Fibroblast of skin of left quadriceps (primary cell): ENCODE measurements at places on chromosomes 11 and 22.
A peak's percentile ranks its signal among the peaks of the same experiment; 100 is the strongest.

DNA sequence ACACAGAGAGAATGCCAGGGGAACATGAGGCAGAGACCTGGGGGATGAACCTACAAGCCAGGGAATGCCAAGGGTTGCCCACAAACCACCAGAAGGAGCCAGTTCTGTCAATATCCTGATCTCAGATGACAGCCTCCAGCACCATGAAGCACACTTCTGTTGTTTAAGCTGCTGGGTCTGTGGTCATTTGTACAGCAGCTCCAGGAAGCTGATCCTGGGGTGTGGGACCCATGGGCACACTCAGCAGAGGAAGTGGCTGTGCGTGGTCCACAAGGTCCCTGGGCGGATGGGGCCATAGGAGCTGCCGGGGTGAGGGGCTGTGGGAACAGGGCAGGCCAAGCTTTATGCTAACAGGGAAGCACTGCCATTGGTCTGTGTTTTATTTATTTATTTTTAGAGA is 12.1 kb downstream of the PPM1F start:
- no peak for DNase-seq

- DNase-seq = no peak
Observed at GRCh38 chr11:90737444-90738050, 514.7 kb upstream of the CHORDC1 start.

GRCh38 chr22:23574877-23575276 is 5.2 kb downstream of the IGLL1 start:
- DNase-seq = no peak

DNA sequence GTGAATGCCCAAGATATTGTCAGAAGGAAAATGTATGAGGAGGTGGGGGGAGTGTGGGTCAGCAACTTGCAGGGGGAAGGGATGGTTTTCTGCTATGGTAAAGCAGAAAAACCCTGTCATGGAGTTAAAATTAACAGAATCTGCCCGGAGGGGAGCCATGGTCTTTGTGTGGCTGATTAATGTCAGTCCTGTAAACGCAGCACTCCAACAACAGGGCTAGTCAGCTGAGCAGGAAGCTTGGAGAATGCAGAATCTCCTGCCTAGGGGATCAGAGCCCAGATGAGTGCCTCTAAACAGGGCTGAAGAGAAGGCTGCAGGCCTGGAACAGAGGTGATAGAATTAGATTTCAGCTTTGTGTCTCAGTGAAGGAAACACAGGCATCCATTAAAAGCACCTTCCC is 140.9 kb upstream of the MTNR1B start:
- DNase-seq = no peak

- DNase-seq = no peak
Observed at GRCh38 chr11:75270896-75271418, 30.4 kb downstream of the TPBGL start.

DNA sequence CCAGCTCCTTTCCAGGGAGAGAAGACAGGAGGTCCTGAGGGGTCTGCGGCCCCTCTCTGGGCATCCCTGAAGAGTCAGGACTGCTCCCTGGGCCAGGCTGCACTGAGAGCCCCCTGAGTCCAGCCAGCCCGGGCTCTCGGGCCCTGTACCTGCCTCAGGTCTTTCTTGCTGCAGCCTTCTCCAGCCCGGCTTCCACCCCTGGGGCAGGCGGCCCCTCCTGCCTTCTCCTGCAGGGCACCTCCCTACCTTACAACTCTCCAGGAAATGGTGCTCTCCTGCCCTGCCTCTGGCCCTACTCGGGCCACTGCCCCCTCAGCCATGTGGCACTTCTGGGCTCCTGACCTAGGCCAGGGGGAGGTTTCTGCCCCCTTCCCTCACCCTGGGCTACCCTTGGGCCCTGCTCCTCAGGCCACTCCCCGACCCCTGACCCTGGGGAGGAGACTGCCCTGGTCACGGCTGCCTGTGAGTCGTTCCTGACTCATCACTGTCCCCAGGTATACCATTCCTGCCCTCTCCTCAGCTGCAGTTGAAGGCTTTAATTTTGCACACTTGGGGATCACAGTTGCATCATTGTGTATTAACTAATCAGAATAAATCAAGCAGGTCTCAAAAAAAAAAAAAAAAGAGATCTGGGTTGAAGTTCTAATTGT is 251.1 kb downstream of the NXPE2 start:
- DNase-seq = no peak

GRCh38 chr22:19719050-19719482 is 4.3 kb upstream of the GP1BB start:
- no peak for DNase-seq

- DNase-seq = no peak
Observed at GRCh38 chr22:22880645-22881044, 7.0 kb upstream of the IGLL5 start.

- DNase-seq = peak; percentile 62
Observed at GRCh38 chr11:112016765-112017376, 8.3 kb upstream of the DLAT start.

DNA sequence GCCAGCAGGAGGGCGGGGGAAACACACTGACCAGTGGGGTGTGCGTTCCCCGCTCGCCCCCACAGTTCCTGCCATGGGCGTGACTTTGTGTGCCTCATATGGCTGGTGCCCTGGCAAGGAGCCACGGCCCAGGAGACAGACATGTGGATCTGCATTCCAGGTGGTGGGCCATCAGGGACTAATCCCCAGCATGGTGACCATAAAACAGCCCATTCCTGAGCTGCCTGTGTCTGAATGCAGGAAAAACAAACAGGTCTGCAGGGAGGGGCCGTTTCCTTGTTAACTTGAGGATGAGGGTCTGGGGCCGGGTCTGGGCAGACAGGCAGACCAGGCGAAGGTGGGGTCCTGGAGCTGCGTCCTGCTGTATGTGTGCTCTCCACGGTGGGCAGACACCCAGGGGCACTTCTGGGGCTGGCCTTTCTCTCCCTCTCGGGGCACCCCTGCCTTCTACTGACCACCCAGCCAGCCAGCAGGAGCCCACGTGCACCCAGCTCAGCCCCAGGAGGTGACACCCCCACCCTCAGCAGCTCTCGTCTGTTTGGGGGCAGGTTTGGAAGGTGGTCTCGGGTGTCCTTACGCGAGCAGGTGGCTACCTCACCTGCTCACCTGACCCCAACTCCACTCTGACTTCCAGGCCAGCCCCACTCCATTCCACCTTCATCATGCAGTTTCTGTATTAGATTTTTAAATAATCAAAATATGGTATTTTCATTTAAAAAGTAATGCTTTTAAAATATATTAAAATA is 120.3 kb downstream of the KCNQ1OT1 start:
- DNase-seq = no peak

DNA sequence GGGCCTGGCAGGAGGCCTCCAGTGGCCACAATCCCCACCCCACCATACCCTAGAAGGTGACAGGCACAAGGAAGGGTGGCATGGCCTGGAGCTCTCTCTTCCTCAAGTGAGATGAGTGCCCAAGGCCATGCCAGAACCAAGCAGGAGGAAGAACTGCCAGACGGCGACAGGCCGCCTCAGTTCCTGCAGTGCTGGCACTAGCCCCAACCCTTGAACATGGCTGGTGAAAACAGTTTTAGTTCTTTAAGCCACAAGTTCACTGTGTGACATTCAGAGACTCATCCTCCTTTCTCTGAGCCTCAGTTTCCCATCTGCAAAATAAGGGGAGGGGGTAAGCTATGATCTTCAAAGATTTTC is 9.8 kb downstream of the CHRDL2 start:
- DNase-seq = no peak

DNA sequence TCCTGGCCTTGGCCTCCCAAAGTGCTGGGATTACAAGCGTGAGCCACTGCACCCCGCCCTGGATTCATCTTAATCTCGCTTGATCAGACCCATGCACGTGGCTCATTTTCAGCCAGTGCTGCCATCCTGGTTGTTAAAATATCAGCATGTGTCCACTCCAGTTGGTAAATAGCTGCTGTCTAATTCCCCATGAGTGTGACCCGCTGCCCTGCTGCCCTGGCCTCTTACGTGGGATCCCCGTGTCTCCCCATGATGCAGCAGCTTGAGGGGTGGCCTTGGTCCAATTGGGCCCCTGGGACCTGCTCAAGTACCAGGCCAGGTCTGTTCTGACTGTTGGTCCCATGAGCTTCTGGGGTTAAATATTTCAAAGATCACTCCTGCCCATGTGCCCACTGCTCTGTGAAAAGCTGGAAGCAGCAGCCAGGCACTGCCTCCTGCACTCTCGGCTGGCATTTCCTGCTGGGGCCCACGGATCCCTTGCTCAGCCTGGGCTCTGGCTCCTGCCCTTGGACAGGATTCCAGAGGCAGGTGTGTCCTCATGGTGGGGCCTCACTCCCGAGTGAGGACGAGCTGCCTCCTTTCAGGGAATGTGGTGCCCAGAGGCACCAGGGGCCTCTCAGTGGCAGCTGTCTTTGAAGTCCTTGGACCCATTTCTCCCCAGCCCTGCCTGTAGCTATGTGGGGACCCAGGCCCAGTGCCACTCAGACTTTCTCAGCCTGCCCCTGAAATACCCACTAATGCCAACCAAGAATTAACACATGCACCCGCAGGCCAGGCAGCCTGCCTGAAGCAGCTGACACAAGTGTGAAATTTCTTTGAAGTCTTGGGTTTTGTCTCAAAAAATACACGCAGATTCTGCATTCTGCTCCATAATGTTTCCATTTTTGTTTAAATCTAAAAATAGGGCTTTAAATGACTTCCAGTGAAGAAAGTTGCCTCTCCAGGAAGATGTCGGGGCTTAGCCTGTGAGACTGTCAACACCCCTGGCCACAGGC is 38.1 kb upstream of the PRDM11 start:
- no peak for DNase-seq

GRCh38 chr11:9529334-9529650 is 44.2 kb upstream of the WEE1 start:
- no peak for DNase-seq

DNA sequence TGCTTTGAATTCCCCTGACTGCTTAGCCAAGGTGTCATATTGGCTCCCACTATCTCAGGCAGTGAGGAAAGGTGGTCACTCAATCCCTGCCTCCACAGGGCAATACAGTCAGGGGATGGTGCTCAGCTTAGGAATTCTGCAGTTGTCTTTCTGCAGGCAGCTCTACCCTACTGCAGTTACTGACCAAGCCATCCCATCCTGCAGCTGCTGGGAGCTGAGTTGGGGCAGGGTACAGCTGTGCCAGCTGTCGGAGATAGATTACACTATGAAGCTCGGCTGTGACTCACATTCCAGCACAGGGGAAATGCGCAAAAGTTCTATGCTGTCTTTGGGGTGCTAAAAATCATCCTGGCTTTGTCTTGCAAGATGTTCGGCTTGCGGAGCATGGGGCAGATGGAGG is 4.4 kb upstream of the DAGLA start:
- no peak for DNase-seq

- no peak for DNase-seq
Observed at GRCh38 chr11:124977006-124977405, 23.0 kb downstream of the CCDC15 start.

DNA sequence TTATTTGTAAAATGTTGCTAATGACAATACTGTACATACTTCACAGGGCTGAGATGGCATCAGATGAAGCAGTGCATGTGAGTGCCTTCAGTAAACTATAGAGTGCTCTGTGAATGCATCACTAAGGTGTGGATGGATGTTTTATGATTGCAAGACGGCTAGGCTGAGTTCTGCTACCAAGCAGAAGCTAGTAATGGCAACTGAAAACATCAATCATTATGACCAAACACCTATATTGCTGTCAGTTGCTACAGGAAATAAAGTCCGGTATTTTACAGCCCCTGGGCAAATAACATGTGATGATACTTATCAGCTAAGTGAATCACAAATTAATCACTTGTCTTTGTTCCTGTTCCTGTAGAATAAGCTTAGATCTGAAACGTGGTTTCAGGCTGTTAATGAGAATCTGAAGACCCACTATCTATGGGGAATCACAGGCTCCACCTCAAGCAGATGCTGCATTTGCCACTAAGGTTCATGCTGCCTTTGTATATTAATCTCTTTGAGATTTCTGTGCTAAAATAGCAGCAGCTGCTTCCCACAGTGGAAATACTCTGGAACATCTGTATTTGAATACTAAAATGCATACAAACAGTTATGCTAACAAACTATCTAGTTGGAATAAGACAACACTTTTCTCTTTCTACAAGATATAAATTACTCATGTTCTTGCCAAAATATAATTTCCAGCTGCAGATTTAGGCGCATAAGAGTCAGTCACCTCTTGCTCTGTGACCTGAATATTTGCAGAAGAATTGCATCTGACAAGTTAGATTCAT is 254.0 kb upstream of the PITPNB start:
- no peak for DNase-seq

- no peak for DNase-seq
Observed at GRCh38 chr22:29740216-29740615, 20.4 kb downstream of the CABP7 start.

DNA sequence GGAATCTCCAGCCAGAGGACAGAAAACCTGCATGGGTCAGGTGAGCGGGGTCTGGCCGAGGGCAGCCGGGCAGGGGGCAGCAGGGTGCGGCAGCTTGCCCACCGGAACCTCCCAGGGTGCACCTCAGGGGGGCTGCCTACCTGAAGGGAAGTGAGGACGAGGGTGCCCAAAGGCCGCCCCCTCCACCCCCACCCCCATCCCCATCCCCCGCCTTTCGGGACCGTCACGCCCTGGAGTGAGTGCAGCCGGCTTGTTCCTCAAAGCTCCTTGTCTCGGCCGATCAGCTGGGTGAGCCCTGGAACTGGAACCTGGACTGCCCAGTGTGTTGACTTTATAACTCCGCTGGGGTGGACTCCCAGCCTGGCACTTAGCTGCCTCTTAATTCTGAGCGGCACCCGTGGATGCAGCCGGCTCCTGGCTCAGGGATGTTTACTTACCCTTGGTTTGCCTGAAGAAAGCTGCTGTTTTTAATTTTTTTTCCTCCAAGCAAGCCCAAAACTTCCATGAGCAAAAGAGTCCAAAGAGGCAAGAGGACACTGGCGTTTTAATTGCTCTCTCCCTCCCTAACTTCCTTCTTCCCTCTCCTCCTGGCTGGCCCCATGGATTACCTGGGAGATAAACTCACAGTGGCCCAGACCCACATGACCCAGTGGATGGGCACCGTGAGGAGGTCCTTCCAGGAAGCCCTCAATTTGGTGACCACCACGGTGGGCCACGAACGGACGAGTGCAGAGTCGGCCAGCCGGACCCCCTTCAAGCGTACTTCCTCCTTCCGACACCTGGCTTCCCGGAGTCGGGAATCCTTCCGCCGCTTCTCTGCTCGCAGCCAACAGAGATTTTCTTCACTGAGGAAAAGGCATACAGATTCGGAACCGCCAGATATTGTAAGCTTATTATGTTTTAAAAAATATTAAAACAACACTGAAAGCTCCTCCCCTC is 87.8 kb upstream of the CRYBB3 start:
- DNase-seq = no peak

DNA sequence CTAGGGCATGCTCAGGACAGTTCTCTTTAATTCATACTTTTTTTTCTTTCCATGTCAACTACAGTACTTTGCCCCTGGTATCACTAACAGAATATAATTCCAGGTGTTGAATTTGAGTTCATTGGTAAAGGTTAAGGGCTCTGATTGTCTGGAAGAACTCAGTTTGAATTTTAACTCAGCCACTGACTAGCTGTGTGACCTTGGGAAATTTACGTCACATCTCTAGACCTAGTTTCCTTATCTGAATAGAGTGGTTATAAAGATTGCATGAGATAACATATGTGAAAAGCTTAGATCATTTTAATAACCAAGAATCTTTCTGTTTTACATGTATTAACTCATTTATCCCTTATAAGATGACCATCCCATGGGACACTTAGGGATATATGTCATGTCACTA is 15.8 kb upstream of the ZC3H12C start:
- no peak for DNase-seq

GRCh38 chr11:9947231-9947864 is 283.5 kb downstream of the SWAP70 start:
- DNase-seq = no peak

- no peak for DNase-seq
Observed at GRCh38 chr11:71120471-71120896, 131.9 kb downstream of the SHANK2 start.

GRCh38 chr22:33337524-33337923 is 279.3 kb upstream of the SYN3 start:
- no peak for DNase-seq

- no peak for DNase-seq
Observed at GRCh38 chr11:67544616-67545242, 21.5 kb upstream of the CABP2 start.
